ENCODE measurements at places on chromosomes 3 and 15. TPM values are rescaled to one million over a fixed set of nuclear protein-coding genes. Genes with fewer than 3 reads are reported as not detected.

CD200 gene
- 14.0 TPM for total RNA-seq

C3orf33 gene
- 0.46 TPM for total RNA-seq

CSPG5 gene
- total RNA-seq, result 0.49 TPM

ALDH1L1 gene
- total RNA-seq, result not detected

IGSF11 gene
- 0.95 TPM for total RNA-seq

TIMMDC1 gene
- 63.3 TPM for total RNA-seq

B3GNT5 gene
- total RNA-seq, result 2.0 TPM
